ENCODE measurements at places on chromosomes 13 and 19.

- H3K4me1 ChIP-seq = peaks cover 75% of the 10 kb centered on the region
- no peaks in the 10 kb centered on the region for H3K36me3 ChIP-seq
- H3K27ac ChIP-seq = peak overlapping the region; percentile 95
- no peaks in the 10 kb centered on the region for H3K27me3 ChIP-seq
- H3K4me3 ChIP-seq = peak overlapping the region; percentile 82
- no peak for DNase-seq
Observed at GRCh38 chr19:32692727-32693061, 1.1 kb downstream of the NUDT19 start.

- peaks cover 35% of the 10 kb centered on the region for H3K36me3 ChIP-seq
- H3K27me3 ChIP-seq = peaks cover 20% of the 10 kb centered on the region
- DNase-seq = no peak
- no peak overlapping the region for H3K4me3 ChIP-seq
Observed at GRCh38 chr13:29503041-29503837, 92.2 kb downstream of the SLC7A1 start.

DNA sequence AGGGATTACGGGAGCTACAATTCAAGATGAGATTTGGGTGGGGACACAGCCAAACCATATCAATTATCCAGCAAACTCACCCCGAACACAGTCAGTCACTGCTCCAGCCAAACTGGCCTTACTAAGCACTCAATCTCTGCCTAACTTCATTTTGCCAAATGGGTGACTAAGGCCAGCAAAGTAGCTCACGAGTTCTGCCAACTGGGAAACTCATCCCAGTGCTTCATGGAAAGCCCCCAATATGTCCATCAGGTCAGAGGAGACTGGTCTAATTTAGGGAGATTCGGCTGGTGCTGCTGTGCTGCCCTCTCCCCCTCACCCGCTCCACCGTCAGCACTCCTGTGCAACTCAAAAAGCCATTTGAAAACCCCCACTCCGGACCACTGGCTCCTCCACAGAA lies 324.0 kb downstream of the FOXO1 start:
- no peaks in the 10 kb centered on the region for H3K27me3 ChIP-seq
- H3K36me3 ChIP-seq = no peaks in the 10 kb centered on the region
- DNase-seq = no peak
- no peak overlapping the region for H3K4me3 ChIP-seq
- H3K27ac ChIP-seq = no peak overlapping the region
- H3K4me1 ChIP-seq = peaks cover 27% of the 10 kb centered on the region

DNA sequence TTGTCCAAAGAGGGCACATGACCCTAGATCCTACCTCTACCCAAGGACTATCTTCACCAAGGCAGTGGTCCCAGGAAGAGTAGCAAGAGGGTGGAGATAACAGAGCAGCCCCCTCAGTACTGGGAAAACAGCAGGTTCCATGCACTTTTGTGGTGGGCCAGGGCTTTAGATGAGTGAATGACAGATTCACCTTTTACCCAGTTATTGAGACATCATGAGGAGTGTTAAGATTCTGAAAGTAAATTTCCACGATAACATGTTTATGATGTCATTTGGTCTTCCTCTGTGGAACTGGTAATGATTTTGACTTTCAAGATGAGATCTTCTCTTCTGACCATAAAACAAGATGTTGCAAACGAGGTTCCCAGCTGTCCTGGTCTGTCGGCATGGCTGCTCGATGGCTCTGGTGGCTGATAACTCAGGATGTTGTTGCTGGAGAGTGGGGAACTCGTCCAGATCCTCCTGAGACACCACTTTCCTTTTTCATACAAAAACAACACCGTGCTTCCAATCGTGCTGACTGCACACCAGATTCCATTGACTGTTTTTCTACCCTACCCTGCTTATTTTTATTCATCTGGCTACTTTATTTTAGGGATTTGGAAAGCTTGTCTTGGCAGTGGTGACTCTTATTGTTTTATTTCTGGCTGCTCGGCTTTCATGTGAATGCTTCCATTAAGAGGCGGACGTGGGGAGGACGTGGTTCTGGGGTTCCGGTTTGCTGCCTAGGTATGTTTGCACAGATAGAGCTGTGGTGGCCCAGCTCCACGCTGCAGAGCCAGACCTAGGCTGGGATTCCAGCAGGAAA lies 88.5 kb downstream of the LRCH1 start:
- DNase-seq = peak; percentile 44
- no peaks in the 10 kb centered on the region for H3K36me3 ChIP-seq
- H3K4me3 ChIP-seq = peak overlapping the region; percentile 43
- H3K27me3 ChIP-seq = no peaks in the 10 kb centered on the region
- peaks cover 94% of the 10 kb centered on the region for H3K4me1 ChIP-seq
- H3K27ac ChIP-seq = peak overlapping the region; percentile 85

GRCh38 chr19:32337084-32337808 lies 8.2 kb upstream of the ZNF507 start:
- no peaks in the 10 kb centered on the region for H3K36me3 ChIP-seq
- DNase-seq = no peak
- peaks cover 7% of the 10 kb centered on the region for H3K27me3 ChIP-seq
- peaks cover 7% of the 10 kb centered on the region for H3K4me1 ChIP-seq
- H3K27ac ChIP-seq = peak overlapping the region; percentile 54
- peak overlapping the region; percentile 57 for H3K4me3 ChIP-seq

- H3K27me3 ChIP-seq = no peaks in the 10 kb centered on the region
- H3K27ac ChIP-seq = peak overlapping the region; percentile 73
- H3K4me1 ChIP-seq = peaks cover 49% of the 10 kb centered on the region
- peaks cover 12% of the 10 kb centered on the region for H3K36me3 ChIP-seq
- no peak overlapping the region for H3K4me3 ChIP-seq
- no peak for DNase-seq
Observed at GRCh38 chr13:98937911-98938381, 39.9 kb downstream of the DOCK9 start.

DNA sequence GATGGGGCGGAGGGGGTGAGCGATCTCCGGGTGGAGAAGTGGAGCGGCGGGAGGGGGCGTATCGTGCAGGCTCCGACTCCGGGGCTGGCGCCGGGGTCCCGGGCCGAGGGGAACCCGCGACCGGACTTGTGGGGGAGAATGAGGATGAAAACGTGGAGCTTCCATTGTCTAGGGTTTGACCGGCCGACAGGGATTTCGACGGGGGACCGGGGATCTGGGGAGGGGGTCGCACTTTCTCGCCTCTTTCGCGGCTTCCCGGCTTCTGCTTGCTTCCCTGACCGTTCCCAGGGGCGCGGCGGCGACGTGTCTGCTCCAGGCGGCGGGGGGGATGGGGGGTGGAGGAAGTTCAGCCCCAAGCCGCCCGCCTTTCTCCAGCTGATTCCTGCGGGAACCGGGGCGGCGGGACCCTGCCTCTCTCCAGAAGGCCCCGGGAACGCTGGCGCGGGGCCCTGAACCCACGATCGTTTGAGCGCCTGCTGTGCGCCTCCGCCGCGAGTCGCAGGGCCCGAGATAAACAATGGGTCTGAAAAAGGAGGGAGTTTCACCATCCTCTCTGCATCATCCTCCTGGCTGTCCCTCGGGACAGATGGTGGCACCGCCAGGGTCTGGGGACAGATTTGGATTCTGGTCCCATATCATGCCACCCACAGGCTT lies 790 bp downstream of the TPM4 start:
- peaks cover 11% of the 10 kb centered on the region for H3K36me3 ChIP-seq
- peak overlapping the region; percentile 84 for H3K4me3 ChIP-seq
- peaks cover 64% of the 10 kb centered on the region for H3K4me1 ChIP-seq
- DNase-seq = peak; percentile 75
- peak overlapping the region; percentile 97 for H3K27ac ChIP-seq

- peak overlapping the region; percentile 93 for H3K4me3 ChIP-seq
- H3K27ac ChIP-seq = peak overlapping the region; percentile 97
- H3K4me1 ChIP-seq = peaks cover 88% of the 10 kb centered on the region
- peaks cover 49% of the 10 kb centered on the region for H3K36me3 ChIP-seq
Observed at GRCh38 chr19:55676383-55676782, 1.4 kb downstream of the EPN1 start.

DNA sequence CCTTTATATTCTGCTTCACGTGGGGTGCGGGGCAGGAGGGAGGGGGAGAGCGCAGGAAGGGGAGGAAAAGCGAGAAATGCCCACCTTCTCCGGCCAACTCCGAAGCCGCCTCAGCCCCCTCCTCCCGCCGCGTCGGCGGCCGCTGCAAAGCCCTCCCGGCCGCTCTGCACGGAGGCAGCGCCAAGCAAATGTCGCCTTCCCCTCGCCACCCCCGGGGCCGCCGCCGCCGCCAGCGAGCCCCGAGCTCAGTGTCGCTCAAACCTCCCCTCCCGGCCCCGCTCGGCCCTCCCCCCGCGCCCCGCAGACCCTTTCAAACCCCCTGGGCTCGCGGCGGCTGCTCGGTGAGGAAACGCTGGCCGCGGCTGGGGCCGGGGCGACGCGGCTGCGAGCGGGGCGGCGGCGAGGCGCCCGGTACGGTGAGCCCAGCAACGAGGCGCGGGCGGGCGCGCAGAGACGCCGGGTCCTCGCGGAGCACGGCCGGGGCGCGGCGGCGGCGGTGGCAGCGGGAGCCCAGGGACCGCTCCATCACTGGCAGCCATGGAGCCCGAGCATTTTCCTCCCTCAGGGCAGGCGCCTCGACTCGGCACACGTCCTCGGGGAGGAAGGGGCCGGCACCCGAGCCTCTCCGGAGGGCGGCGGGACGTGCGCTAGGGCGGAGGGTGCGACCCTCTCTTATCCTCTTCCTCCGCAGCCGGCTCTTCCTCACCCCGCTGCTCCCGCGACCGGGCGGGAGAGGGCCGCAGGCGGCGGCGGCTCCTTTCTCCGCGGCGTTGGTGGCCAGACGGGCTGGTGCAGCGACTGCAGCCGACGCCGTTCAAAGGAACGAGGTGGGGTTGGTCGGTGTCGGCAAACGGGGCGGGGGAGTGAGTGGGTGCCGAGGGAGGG lies 463 bp upstream of the TSC22D1 start:
- no peaks in the 10 kb centered on the region for H3K27me3 ChIP-seq
- H3K27ac ChIP-seq = peak overlapping the region; percentile 98
- peak; percentile 25 for DNase-seq
- peak overlapping the region; percentile 95 for H3K4me3 ChIP-seq

- H3K27me3 ChIP-seq = no peaks in the 10 kb centered on the region
- H3K4me1 ChIP-seq = peaks cover 22% of the 10 kb centered on the region
- no peak overlapping the region for H3K4me3 ChIP-seq
- no peaks in the 10 kb centered on the region for H3K36me3 ChIP-seq
Observed at GRCh38 chr13:42751693-42752092, 29.7 kb upstream of the FAM216B start.

GRCh38 chr13:71621174-71622124 lies 245.6 kb downstream of the DACH1 start:
- no peak overlapping the region for H3K27ac ChIP-seq
- peak overlapping the region; percentile 25 for H3K4me3 ChIP-seq
- no peak for DNase-seq
- peaks cover 28% of the 10 kb centered on the region for H3K4me1 ChIP-seq
- H3K36me3 ChIP-seq = no peaks in the 10 kb centered on the region

DNA sequence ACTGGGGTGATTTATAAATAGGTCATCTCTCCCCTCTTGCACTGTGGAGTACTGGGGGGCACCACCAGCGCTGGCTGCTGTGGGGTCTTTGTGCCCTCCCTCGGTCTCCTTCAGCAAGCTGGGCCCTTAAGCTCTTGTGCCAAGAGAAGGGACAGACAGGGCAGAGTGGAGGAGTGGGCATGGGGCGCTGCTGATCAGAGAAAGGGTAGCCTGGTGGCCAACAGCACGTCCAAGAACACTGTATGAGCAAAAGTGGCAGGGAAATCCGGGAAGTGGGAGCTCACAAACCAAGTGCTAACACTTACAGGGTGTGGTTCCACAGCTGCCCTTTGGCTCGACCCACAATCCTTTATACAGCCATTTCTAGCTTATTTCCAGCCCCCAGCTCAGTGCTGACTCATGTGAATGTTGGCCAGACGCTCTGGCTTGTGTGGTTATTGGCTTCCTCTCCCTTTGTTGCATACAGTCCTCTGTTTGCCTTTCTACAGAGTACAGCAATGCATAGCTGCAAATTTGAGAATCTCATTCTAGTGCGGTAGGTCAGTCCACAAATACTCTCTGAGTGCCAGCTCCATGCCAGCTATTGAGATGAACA lies 298.8 kb downstream of the SHISA2 start:
- H3K27ac ChIP-seq = no peak overlapping the region
- no peak overlapping the region for H3K4me3 ChIP-seq
- H3K36me3 ChIP-seq = no peaks in the 10 kb centered on the region
- peak; percentile 44 for DNase-seq

GRCh38 chr13:51564671-51565070 lies 19.6 kb upstream of the WDFY2 start:
- no peak overlapping the region for H3K27ac ChIP-seq
- no peak for DNase-seq
- H3K4me1 ChIP-seq = peaks cover 8% of the 10 kb centered on the region
- peaks cover 3% of the 10 kb centered on the region for H3K27me3 ChIP-seq
- H3K36me3 ChIP-seq = no peaks in the 10 kb centered on the region
- H3K4me3 ChIP-seq = no peak overlapping the region

DNA sequence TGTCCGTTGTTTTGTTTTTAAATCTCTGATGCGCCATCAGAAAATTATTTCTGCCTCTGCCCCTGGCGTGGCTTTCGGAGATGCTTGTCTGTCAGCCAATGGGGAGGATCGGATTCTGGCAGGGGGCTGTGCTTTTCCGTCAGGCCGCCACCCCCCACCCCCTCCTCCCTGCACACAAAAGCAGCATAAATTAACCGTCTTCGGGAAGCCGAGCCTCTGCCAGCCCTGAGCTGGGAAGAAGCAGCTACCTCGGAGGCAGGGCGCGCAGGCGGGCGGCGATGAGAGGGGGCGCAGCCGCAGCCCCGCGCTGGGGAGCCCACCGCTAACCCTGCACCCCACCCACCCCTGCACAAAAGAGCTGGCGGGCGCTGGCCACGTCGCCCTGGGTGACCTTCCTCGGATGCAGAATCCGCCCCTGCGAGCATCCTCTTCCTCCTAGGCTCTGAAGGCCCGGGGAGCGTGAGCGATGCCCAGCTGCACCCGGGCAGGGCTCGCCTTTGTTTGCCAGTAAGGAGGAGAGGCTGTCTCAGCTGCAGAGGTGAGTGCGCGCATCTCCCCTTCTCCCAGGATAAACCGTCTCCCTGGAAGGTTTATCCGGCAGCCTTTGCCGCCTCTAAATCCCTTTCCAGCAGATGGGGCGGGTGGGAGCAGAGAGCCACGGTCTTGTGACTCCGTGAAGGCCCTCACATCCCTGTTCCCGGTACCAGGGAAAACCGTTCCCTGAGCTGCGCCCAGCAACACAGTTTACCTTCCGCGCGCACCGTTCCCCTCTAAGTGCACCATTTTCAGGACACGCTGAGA lies at the start of gene ATCAY:
Gene ATCAY (plus strand): TSS at position 215 of the 801 bp plus-strand sequence. CDS start 5,083 bp downstream, outside the sequence.
- no peaks in the 10 kb centered on the region for H3K36me3 ChIP-seq
- no peak within 1 kb of the TSS for H3K4me3 ChIP-seq
- peaks cover 82% of the 10 kb centered on the region for H3K27me3 ChIP-seq
- no peak within 1 kb of the TSS for H3K27ac ChIP-seq

DNA sequence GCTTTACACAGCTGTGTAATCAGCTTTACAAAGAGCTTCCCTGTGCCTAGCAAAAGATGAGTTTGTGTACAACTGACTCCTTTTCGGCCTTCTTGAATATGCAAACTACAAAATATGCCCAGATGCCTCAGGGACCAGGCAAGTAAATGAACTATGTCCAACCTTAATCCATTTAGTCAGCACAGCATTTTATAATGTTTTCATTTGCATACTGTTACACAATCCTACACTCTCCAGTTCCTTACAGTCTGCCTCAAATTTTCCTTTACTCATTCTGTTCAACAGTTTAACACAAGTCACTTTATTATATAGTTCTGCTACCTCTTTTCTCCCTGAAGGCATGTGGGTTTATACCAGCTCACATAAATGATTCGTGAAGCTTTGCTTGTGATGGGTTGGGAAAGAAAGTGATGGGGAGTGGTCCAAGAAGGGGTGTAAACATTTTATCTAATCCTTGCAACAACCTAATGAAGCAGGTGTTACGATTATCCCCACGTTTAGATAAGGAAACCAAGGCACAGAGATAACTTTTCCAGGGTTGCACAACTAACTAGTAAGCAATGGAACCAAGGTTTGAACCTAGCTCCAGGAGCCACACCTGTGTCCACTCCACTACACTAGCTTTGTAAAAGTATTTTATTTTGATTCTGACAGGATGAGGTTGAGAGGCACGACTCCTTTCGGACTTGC lies 3.3 kb upstream of the USP12 start:
- no peak overlapping the region for H3K4me3 ChIP-seq
- DNase-seq = no peak
- no peak overlapping the region for H3K27ac ChIP-seq
